ENCODE measurements at places on chromosomes 12 and 14.

DNA sequence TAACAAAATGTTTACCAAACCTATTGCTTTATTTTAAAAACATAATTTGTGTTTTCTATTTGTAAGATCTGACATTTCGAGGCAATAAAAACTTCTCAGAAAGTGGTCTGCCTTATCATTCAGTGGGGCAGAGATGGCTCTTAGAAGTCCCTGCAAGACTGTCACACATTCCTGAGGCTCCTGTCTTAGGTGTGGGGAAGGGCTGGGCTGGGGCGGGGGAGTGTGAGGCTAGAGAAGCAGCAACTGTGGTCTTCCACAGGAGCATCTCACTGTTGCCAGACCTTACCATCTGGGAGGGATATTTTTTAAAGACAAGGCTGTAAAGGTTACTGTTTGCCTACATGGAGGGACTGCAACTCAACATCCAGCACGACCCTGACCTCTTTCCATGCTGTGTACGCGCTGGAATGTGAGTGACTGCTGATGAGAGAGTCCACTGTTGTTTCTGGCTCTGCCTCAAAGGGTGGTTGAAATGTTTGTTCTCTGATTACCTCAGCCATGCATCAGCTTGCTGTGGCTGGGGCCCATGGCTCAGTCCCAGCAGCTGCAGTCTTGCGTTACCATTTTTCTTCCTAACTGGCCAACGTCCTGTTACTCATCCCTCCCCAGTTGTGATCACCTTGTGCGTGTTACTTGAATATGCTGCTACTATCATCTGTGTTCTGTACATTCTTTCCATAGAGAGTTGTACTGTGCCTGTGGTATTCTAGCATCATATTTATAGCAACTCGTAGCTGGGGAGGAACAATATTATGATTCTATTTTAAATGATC lies 12.4 kb downstream of the ERG28 start:
- no peak for DNase-seq

GRCh38 chr12:89645434-89645833 lies 63.2 kb downstream of the ATP2B1 start:
- DNase-seq = no peak

DNA sequence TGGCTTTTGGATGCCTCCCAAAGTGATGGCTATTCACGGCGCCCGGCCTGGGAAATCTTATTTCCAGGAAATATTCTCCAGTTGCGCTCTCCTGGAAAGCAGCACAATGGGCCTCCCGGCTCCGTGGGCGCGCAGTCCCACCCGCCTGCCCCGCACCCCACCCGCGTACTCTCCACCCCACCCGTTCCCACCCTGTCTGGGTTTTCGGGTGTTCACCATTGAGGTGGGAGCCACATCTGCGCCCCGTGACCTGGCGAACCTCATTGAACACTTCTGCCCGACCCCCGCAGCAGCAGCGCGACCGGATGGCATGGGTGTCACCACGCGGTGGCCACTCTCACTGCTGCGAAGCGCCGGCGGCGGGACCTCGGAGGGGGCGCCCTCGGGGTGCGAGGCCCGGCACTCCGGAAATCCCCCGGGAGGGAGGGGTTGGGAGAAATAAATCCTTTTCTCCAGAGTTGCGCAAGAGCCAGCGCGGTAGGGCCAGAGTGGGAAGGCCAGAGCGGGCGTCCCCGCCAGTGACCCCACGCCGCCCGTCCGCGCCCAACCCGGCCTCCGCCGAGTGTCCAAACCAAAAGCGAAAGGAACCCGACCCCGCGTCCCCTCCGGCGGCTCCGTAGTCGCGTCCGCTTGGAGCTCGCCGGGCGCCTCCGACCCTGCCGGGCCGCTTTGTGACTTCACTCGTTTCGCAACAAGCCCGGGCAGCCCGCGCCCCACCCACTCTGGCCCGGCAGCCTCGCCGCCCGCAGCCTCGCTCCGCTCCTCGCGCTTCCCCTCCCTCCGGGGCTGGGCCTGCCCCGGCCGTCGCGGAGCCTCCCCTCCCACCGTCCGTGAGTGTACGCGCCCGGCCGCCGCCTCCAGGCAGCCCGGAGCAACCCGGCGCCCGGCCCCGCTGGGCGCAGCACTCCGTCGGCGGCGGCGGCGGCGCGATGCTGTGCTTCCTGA lies at the start of gene DRAM1:
TSS of gene DRAM1 (plus strand) at position 720 of the 945 bp plus-strand sequence. CDS start at position 930, 210 bp downstream.
- DNase-seq = peak; percentile 67

- no peak for DNase-seq
These were observed 18.8 kb upstream of the NR4A1 start for GRCh38 chr12:52032446-52032803.

GRCh38 chr12:19151298-19151697 lies 21.8 kb downstream of the PLEKHA5 start:
- no peak for DNase-seq

Measured in stimulated activated CD4-positive, alpha-beta T cell treated with anti-CD3 and anti-CD28 coated beads, Interleukin-12 subunit alpha, Interleukin-12 subunit beta, amount 100 ng/mL, for 4 hours (primary cell).